Osteoblast (primary cell): ENCODE measurements at places on chromosomes 4 and X. TPM values are rescaled to one million over a fixed set of nuclear protein-coding genes. Genes with fewer than 3 reads are reported as not detected.

Gene RNF150
- 13.4 and 13.8 TPM in 2 replicates for total RNA-seq

- H3K4me3 ChIP-seq: no peak overlapping the region
- no peaks in the 10 kb centered on the region for H3K36me3 ChIP-seq
- no peaks in the 10 kb centered on the region for H3K4me1 ChIP-seq
- no peak overlapping the region for H3K27ac ChIP-seq
Observed at GRCh38 chrX:37824491-37825214, 22.7 kb downstream of the DYNLT3 start.

DNA sequence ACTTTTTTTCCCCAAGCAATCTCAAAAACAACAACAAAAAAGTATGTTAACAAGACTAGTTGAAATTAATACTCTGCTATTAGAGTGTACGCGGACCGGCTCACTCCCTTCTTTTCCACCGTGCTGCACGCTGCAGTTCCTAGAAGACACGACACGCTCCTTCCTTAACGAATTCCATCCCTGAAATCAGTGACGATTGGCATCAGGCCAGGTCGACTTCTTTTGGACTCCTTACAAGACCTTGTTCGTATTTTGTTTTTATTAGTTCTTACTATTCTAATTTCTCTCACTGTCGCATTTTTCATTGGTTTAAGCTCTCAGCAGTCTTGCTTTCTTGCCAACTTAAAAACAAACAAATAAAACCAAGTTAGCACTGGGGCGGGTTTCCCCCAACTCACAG is 175.8 kb upstream of the PITX2 start:
- H3K4me3 ChIP-seq: no peak overlapping the region
- H3K27ac ChIP-seq: no peak overlapping the region
- H3K4me1 ChIP-seq: peaks cover 2% of the 10 kb centered on the region
- H3K27me3 ChIP-seq: peaks cover 22% of the 10 kb centered on the region
- H3K36me3 ChIP-seq: no peaks in the 10 kb centered on the region

GRCh38 chr4:116005806-116006088 is 892.3 kb upstream of the NDST4 start:
- no peak overlapping the region for H3K4me3 ChIP-seq
- no peaks in the 10 kb centered on the region for H3K36me3 ChIP-seq
- H3K27ac ChIP-seq: no peak overlapping the region
- DNase-seq: no peak
- no peaks in the 10 kb centered on the region for H3K27me3 ChIP-seq

DNA sequence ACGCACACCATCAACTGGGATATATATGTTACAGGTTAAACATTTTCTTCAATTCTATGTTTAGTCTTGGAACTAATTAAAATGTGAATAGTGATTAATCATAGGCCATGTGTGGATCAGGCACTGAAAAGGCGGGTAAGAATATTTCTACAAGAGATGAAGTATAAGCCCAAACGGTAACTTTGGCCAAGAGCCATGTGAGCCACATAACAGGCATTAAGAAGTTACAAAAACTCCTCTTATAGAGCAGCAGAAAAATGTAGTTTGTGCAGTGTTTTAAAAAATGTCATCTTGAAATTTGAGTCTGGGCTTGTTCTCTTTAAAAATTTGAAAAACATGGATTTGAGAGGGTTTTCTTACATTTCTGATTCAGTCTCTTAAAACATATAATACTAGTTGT is 521.8 kb upstream of the DIPK2B start:
- no peak overlapping the region for H3K4me3 ChIP-seq
- no peaks in the 10 kb centered on the region for H3K36me3 ChIP-seq
- no peaks in the 10 kb centered on the region for H3K4me1 ChIP-seq
- H3K27me3 ChIP-seq: peaks cover 12% of the 10 kb centered on the region

DNA sequence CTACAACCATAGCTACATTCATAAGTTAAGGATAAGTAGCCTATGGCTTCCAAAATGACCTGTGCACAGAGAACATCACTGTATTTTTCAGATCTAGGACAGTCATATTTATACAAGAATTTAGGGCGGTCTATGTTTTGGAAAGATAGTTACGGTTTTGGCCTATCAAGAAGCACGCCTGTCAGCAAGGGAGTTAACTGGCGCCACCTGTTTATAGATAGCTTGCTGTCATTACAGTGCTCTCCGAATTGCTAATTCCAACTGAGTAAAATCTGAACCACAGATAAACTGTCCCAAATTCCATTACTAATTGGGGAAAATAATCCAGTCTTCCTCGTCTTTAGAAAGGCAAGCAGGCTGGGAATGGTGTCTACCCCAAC is 646 bp downstream of the ABCB7 start:
- peak overlapping the region; percentile 83 for H3K4me3 ChIP-seq
- DNase-seq: no peak
- peak overlapping the region; percentile 77 for H3K27ac ChIP-seq
- H3K4me1 ChIP-seq: no peaks in the 10 kb centered on the region
- H3K36me3 ChIP-seq: no peaks in the 10 kb centered on the region
- H3K27me3 ChIP-seq: peaks cover 2% of the 10 kb centered on the region
